GM23248 (cell line): ENCODE measurements at places on chromosomes 6 and 20.

GRCh38 chr6:11437824-11438459, 99.6 kb upstream of the TMEM170B start:
- peak; percentile 39 for DNase-seq

- peak; percentile 70 for DNase-seq
Observed at GRCh38 chr6:133512410-133513016, 271.4 kb downstream of the EYA4 start.

DNA sequence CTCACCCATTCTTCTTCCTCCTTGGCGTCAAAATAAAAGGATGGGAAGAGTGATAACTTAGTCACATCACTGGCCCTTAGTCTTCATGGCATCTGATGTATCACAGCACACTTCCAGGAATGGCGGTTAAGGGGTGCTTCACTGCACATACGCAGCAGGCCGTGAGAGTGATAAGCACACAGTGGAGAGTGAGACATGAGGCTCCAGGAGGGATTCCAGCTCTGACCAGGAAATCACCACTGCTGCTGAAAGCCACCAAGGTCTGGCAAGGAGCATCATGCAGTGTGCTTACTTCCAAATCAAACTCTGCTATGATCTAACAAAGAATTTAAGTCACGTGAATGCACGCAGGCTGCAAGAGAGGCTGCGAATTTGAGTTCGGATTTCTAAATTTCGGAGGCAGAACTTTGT, 62.4 kb downstream of the ARID1B start:
- DNase-seq, result peak; percentile 79

- DNase-seq, result peak; percentile 32
Observed at GRCh38 chr20:7702141-7702540, 238.1 kb downstream of the HAO1 start.

DNA sequence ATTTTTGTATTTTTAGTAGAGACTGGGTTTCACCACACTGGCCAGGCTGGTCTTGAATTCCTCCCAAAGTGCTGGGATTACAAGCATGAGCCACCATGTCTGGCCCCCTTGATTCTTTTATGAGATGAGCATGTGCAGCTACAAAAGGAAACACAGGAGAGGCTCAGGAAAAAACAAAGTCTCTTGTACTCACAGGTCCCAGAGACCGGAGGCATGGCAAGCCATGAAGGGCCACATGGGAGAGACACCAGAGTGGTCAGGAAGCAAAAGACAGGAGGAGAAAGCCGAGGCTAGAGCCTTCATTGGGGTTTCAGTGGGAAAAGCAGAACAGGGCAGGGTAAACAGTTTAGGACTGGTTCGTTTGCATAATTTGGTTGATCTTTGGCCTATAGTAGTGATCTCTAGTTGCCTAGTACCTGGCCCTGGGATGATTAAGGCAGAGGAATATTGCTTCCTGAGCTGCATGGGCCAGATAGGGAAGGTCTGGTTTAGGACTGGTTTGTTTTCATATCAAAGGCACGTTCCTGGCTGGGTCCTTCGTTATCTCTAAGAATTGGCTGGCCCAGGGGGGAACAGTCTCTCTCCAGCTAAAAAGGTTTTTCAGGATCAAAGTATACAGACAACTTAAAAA, 48.2 kb upstream of the PRND start:
- DNase-seq, result no peak

GRCh38 chr6:14734052-14734415, 511.8 kb upstream of the JARID2 start:
- DNase-seq, result no peak

DNA sequence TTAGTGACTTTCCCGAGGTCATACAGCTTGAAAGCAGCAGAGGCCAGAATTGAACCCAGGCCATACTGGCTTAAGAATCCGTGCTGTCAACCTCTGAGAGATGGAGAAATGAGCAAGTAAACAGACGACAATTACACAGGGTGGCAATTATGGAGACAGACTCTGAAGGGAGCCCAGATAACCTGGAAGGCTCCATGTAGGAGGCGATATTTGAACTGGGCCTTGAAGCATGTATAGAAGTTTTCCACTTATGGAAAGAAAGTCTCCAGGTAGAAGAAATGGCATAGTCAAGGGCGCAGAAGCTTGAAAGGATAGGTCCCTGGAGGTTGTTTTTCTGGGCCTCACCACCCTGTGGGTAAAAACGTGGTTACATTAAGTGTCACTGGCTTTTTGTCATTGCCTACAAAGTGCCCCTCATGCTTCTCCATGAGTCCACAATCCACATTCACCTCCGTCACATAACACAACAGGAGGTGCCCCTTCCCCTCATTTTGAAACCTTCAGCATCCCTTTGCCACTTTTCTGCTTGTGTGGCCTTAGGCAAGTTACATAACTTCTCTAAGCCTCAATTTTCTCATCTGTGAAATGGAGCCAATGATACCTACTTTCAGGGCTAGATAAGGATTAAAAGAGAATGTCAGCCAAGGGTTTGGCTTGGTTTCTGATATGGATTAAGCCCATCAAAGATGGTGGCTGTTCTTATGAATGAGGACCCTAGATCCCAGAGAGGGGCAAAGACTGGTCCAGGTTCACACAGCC, 5.9 kb upstream of the BPI start:
- no peak for DNase-seq

- no peak for DNase-seq
Observed at GRCh38 chr20:48606172-48606840, 221.5 kb downstream of the PREX1 start.

DNA sequence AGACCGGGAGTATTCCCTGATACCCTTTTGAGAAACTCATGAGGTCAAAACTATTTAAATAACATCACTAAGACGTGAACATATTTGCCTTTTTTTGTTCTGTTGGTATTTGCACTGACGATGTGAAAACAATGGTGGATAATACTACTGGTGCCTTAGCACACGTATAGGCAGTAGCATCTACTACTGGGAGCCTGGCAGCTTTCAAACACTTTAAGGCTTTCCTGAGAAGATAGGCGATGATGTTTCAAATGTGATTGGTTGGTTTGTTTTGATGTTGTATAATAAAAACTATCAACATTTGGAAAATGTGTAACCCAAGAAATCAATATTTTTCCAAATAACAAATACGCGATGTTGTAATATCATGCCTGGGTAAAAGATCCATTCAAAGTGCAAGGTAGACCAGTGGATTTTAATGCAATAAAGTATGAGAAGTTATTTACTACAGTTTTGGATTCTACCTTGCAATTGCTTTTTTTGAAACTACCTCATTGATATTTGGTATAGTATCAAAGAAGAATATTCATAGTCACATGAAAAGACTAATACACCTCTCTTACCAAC, 166.2 kb downstream of the FRK start:
- no peak for DNase-seq

GRCh38 chr20:16474363-16474762, 98.9 kb downstream of the KIF16B start:
- no peak for DNase-seq

- DNase-seq, result no peak
Observed at GRCh38 chr6:163589387-163589786, 174.9 kb downstream of the QKI start.

GRCh38 chr6:165013701-165014100, 295.7 kb downstream of the C6orf118 start:
- peak; percentile 58 for DNase-seq

DNA sequence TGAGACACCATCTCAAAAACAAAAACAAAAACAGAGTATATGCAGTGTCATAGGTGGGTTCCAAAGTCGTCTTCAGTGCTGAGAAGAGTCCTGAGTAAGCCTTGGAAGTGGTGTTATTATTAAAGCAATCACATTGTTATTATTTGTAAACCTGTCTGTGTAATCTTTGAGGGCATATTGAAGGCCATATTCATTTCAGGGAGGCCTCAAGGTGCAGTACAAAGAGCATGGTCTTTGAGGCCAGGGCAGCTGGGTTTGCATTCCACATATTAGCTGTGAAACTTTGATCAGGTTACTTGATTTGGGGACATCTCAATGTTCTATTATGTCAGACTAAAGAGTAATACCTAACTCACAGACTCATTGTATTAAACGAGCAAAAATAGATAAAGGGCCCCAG, 139.3 kb upstream of the SOX4 start:
- no peak for DNase-seq

DNA sequence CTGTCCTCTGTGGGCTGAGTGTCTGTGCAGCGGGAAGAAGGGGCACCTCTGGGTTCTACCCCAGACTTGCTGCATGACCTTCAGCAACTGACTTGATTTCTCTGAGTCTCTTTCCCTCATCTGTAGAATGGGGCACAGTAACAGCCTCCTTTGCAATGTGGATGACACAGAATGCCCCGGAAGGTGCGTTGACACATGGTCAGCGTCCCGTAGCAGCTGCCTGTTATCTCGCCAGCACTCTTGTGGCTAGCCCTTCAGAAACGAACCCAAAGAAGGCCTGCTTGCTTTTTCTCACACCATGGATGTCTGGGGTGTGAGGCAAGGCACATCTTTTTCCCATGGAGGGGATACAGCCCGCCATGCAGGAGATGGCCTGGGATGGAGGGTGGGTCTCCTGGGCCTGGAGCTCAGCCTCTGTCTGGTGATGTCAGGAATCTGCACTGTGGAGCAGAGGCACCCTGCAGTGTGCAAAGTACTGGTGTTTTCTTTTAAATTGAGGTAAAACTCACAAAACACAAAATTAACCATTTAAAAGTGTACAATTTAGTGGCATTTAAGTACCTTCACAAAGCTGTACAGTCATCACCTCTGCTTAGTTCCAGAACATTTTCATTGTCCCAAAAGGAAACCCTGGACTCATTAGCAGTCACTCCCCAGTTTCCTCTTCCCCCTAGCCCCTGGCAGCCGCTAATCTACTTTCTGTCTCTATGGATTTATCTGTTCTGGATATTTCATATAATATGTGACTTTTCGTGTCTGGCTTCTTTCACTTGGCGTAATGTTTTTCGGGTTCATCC, 59.8 kb upstream of the FAM83D start:
- DNase-seq, result no peak

DNA sequence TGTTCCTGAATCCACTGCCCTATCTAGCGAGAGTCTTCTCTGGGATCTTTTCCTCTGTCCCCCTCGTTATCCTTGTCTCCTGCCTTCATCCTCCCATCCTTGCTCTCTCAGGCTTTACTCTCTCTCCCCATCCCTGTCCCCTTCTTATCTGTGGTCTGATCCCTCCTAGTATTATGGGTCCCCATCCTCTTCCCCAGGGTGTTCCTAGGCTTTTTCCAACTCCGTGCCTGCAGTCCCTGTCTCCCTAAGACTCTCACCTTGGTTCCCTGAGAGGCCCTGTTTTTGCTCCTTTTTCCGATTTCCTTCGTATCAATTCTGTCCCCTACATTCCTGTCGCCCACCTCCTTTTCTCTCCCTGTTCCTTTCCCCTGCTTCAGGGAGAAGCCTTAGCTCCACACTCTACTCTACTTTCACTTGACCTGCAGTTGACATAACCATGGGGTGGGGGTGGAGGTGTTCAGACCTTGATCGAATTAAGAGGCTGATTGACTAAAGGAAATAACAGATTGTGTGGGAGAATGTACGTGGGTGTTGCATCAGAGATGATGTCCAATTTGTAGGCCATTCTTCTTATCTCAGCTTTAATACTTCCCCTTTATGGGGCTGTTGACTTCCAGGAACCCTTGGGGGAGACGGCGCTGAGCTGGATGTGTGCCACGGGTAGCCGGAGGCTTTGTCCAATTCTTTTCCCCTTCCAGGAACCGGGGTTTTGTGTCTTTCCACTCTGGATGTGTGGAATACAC, 905 bp downstream of the PPARD start:
- peak; percentile 34 for DNase-seq

GRCh38 chr20:35287509-35288324, 3.1 kb upstream of the EIF6 start:
- DNase-seq, result no peak
